NCI-H1417 (cell line): ENCODE measurements at places on chromosomes 1 and 21.

DNA sequence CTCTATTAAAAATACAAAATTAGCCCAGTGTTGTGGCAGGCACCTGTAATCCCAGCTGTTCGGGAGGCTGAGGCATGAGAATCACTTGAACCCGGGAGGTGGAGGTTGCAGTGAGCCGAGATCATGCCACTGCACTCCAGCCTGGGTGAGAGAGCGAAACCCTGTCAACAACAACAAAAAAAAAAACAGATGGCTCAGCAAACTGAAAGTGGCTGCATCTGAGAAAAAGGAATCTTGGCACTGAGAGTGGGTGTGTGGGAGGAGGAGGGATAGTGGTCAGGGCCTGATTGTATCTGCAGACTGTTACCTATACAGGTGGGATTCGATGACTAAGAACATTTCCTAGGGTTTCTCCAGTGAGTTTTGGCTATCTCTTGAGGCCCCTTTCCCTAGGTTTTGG is 122.2 kb upstream of the BARHL2 start:
- DNase-seq: no peak

GRCh38 chr1:21066356-21067012 is 110.2 kb downstream of the EIF4G3 start:
- DNase-seq: no peak

GRCh38 chr1:175145899-175146528 is 46.6 kb downstream of the KIAA0040 start:
- no peak for DNase-seq

DNA sequence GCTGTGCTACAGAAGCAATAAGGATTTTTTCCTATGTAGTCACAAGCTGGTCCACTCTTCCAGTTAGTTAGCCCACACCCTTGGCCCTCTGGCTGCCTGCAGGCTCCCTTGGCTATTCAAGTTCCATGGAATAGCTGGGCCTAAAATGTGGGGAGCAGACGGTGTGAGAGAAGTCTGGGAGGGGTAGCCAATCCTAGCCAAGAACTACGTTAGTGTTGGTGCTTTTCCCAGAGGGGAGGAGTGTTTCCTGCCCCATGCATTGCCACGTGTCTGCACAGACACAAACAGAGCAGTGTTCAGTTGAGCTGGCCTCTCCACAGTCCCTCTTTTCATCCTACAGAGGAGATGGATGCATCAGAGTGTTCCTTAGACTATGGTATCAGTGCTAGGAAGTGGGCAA is 59.0 kb upstream of the IPO9 start:
- DNase-seq: no peak

DNA sequence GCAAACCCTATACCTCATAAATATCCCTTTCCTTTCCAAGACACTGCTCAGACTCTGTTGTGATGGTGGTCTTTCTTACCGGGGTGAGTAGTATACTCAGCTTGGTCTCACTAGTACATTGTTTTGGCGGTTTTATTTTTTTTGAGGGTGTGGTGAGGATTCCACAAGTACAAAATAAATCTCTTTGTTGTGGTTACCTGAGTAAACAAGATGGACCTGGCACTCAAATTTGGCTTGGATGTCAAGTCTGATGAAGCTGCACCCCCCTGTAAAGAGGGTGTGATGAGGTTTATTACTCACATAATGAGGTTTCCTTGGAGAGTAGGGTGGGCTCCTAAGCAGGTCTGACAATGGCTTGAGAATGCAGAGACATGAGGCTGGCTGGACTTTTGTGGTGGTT is 68.2 kb upstream of the KCNJ6 start:
- DNase-seq: no peak

GRCh38 chr1:156860113-156860627 is 495 bp upstream of the NTRK1 start:
- DNase-seq: peak; percentile 82

- peak; percentile 93 for DNase-seq
These were observed 538 bp downstream of the ZNF672 start for GRCh38 chr1:248838357-248839167.

- DNase-seq: no peak
These were observed 83.8 kb upstream of the TSPAN2 start for GRCh38 chr1:115173151-115173550.

DNA sequence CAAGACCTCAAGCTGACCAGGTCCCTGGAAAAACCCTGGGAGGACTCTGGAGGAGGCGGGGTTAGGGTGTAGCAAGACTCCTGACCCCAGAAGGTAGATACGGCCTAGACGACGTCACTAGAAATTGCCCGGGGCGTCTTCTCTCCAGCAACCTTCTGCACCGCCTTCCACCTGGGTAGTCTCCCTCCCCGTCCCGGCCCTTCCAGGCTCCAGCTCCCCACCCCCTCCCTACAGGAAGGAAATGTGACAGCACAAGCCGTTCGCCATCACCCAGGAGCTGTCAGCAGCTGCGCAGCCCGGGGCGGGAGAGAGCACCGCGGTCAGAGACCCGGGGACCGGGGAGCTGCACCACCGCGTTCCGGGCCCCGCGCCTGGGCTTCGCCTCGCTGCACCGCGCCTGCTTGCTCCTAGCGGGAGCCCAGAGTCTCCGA is 20.0 kb downstream of the SERTAD4 start:
- DNase-seq: peak; percentile 57

DNA sequence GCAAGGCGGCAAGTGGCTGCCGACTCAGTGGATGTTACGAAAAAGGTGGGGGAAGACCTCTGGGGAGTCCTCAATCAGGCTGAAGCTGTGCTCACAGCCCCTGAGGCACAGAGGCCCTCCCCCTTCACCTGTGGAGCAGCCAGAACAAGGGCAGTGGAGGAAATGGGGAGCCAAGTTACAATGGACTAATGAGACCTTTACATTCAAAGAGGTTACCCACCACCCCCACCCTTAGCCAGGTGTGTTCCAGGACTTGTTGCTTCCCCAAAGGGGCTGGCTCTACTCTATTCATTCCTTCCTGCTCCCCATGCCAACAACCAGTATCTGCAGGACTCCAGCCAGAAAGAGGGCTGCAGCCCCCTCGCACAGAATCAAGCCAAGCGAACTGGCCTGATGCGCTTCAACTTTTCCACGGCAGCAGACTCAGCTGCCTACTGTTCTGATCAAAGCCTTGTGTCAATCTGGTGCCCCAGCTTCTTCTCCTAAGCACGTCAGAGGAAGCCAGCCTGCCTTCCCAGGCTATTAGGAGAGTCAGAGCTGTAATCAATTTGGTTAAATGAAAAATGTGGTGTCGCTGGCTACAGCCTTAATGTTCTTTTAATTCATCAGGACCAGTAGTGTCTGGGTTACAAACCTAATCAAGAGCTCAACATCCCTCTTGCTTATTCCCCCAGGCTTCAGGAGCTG is 1.8 kb upstream of the SYT2 start:
- no peak for DNase-seq

GRCh38 chr1:46413596-46413985 is 19.5 kb downstream of the FAAH start:
- DNase-seq: no peak

DNA sequence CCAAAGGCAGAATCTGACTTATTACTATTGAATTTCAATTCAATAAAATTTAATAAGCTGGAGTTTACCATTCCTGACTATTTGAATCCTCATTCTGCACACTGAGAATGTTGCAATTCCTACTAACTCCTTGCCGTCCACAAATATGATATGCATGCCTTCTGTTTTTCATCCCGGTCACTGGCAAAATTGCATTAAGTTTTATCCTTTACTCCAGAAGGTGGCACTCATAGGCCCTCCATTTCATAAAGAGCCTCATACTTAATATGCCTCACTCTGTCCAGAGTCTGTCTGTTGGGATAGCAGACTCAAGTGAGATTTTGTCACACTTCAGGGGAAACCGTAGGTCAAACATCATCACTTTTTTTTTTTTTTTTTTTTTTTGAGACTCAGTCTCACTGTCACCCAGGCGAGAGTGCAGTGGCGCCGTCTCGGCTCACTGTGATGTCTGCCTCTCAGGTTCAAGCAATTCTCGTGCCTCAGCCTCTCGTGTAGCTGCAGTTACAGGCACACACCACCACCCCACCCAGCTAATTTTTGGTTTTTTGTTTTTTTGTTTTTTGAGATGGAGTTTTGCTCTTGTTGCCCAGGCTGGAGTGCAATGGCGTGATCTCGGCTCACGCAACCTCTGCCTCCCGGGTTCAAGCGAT is 27.3 kb downstream of the F11R start:
- peak; percentile 43 for DNase-seq

DNA sequence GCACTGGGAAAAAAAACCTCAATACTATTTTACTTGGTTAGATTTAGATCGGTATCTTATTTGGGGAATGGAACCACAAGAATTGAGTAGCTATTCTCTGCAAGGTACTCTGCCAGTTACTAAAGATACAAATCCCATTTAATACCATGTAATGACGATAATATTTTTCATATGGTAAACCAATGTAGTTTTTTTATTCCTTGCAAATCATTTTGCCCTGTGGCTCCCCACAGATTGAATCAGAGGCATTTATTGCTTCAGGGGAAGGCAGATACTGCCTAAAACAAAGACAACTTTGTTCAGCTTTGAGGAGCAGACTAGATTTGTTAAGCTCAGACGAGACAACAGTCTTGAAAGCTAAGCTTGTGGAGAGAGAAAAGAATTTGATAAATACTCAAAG is 226.7 kb upstream of the RUNX1 start:
- no peak for DNase-seq

GRCh38 chr1:61441723-61442262 is 283.1 kb downstream of the TM2D1 start:
- no peak for DNase-seq

- no peak for DNase-seq
These were observed 30.2 kb downstream of the ADARB1 start for GRCh38 chr21:45104560-45104959.

- peak; percentile 89 for DNase-seq
These were observed 27.8 kb upstream of the CCSAP start for GRCh38 chr1:229370601-229371021.

DNA sequence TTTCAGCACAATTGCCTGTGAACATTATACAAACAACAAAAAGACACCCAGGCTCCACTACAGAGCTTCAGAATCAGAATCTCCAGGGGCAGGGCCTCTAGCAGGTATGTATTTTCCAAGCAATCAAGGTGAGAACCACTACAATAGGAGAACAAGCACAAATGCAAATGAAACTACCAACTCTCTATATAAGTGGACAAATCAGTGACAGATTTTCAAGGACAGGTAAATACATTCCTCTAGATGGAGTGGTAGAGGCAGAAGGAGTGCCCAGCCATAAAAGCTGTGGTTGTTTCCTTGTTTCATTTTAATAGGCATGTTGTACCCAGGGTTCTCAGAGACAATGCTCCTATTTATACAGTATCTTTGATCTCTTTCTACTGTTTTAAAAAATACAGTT is 20.1 kb upstream of the CCDC17 start:
- DNase-seq: peak; percentile 13
